ENCODE measurements at places on chromosomes 5 and 9.
A peak's percentile ranks its signal among the peaks of the same experiment; 100 is the strongest.

- DNase-seq, result no peak
Measured at GRCh38 chr5:37355161-37355560, 15.7 kb downstream of the NUP155 start.

GRCh38 chr5:124459984-124460383, 286.5 kb downstream of the ZNF608 start:
- no peak for DNase-seq

- no peak for DNase-seq
Measured at GRCh38 chr5:119341452-119342349, 14.1 kb upstream of the TNFAIP8 start.

GRCh38 chr5:123810253-123810652, 298.3 kb downstream of the CSNK1G3 start:
- DNase-seq, result no peak

DNA sequence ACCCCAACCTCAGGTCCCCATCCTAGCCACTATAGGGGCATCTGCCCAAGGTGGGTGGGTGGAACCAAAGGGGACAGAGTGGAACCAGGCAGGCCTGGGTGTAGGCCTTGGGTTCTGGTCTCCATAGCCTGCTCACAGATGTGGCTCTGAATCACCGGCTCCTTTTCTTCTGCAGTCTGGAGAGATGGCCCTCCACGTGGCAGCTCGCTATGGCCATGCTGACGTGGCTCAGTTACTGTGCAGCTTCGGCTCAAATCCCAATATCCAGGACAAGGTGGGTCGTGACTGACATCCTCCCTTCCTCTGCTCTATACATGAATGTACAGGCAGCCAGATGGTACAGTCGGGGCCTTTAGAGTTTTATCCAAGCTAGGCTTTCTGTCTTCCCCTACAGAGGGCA, 77.3 kb upstream of the CTSL start:
- DNase-seq, result no peak

DNA sequence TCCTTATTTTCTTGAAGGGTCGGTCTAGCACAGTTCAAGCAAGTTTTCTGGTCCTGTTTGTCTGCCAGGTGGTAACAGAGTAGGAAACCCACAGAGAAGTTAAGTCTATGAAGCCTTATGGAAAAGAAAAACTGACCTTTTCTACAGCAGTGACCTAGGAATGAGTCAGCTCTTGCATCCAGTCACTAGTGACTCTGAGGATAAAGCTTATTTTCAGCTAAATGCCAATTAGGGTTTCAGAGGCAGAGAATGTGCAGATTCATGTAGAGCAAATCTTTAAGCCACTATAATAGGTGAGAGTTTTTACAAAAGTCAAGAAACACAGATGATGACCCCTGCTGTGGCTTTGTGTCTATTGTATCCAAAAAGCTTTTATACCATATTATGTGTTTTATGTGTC, 100.7 kb downstream of the CWC27 start:
- DNase-seq, result no peak

- no peak for DNase-seq
Measured at GRCh38 chr5:149228618-149229297, 42.9 kb upstream of the AFAP1L1 start.

- no peak for DNase-seq
Measured at GRCh38 chr5:95821110-95822021, 1.2 kb downstream of the GLRX start.

DNA sequence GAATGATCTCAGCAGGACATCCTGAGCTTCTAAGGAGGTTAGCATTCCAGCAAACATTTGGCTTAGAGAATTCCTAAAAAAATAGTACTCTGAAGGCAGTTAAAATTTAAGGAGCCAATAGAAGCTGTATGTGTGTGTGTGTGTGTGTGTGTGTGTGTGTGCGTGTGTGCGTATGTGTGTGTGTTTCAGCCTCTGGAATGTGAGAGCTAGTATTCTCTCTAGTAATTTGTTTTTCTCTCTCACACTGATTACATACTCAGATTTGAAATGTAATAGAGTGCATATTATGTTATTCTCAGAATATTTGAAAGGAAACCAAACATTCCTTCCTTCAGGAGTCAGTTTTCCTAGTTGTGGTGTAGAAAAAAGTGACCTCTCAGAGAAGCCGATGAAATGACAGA, 279.6 kb downstream of the TMEM38B start:
- peak; percentile 85 for DNase-seq

- no peak for DNase-seq
Measured at GRCh38 chr9:18591261-18591660, 117.3 kb downstream of the ADAMTSL1 start.

DNA sequence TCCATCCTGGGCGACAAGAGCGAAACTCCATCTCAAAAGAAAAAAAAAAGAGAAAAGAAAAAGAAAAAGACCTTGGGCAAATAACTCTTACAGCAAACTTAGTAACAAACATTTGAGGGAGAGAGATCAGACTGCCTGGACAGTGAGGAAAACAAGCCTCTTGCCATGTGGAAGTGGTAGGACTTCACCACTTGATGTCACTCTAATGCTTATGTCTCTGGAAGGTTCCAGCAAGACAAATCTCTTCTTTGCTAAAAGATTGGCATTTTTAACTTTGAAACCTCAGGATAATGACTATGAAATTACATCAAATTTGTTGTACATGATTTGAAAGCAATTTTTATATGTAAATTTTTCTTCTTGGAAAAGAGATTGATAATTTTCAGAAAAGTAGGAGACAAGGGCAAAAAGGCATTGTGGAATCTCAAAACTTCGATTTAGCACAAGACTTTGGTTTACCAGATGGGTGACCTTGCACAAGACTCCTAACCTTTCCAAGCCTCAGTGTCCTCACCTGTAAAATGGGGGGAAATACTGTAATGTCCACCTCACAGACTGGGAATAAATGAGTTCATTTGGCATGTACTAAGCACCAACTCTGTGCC, 5.4 kb downstream of the ACTL7B start:
- DNase-seq, result no peak

DNA sequence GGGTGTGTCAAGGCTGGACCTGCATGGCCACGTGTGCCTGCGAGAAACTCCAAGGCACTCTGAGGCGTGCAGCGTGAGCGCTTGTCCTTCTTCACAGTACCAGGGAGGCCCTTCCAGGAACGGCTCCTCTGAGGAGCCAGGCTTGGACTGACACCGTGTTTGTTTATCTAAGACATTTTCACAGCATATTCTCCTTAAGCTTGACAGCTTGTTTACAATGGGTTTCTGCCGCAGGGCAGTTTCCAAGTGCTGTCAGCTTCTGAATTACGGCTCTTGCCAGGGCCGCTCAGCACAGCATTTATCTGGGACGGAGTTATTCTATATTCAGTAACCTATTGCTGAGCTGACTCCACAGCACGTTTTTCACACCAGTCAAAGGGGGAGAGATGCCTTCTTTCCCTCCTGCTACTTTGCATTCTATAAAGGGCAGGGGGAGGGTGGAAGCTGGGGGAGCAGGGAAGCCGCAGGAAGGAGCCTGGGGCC, 98.4 kb downstream of the LMNB1 start:
- no peak for DNase-seq

- no peak for DNase-seq
Measured at GRCh38 chr9:127931092-127931881, 710 bp upstream of the PIP5KL1 start.

DNA sequence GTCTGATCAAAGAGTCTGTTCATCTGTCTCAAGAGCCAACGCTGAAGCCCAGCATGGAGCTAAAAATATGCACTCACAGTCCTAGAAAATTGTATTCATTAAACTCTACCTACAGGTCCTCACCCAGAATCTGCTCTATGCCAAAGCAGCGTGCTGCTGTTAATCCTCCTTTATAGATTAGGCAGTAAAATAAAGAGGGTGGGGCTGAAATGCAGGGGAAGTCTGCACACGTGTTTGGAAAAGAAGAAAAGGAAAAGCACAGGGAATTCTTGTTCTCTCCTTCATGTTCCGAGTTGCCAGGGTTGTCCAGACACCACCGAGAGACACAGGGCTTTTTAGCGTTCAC, 121.4 kb upstream of the TMEM161B start:
- DNase-seq, result no peak

GRCh38 chr9:85009251-85009650, 339.7 kb downstream of the NTRK2 start:
- DNase-seq, result no peak

DNA sequence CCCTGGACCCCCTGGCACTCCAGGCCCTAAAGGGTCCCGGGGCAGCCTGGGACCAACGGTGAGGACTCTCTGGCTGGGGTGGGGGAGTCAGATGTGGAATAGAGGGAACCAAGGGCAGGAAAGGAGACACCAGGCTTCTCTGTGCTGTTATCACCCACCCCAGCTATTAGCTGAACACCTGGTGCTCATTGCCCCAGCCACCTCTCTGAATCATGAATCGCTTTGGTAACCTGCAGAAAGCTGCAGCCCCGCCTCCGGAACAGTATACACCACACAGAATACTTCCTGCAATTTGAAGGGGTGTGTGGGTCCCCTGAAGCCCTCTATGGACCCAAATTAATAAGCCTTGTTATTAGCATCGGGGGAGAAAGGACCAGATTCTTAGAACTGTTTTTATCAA, 40.4 kb upstream of the ORM1 start:
- no peak for DNase-seq

GRCh38 chr9:70485273-70485858, 70.9 kb upstream of the KLF9 start:
- DNase-seq, result no peak

DNA sequence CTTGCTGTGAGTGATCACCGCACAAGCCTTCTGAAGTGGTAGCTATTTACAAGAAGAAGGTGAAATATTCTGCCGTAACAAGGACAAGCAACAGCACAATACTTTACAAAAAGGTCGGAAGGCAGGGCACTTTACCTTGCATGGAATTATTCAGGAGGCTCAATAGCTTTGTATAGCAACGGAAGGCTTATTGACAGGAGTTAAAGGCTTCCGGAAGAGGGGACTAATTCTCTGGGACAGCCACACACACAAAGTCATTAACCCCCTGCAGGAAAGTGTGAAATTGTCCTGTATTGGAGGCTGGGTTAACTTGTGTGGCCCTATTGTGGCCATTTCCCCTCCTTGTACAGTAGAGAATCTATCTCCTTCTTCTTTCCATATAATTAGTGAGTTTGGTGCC, 199.3 kb upstream of the SEMA6A start:
- DNase-seq, result no peak

DNA sequence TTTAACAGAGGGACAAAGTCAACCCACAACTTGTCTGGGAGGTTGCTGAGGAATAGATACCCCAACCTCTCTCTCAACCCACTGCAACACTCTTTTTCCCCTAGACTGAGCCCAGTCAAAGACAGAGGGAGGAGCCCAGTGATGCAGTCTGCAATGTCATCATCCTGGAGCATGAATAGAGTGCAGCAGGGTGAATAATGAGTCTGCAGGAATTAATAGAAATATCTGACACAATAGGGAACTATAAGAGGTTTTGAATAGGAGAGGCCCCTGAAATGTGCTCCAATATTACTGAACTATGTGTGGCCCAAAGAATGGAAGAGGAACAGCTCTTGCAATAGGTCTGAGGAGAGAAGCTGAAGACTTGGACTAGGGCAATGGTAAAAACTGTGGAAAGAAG, 59.1 kb downstream of the PDCD1LG2 start:
- DNase-seq, result no peak

DNA sequence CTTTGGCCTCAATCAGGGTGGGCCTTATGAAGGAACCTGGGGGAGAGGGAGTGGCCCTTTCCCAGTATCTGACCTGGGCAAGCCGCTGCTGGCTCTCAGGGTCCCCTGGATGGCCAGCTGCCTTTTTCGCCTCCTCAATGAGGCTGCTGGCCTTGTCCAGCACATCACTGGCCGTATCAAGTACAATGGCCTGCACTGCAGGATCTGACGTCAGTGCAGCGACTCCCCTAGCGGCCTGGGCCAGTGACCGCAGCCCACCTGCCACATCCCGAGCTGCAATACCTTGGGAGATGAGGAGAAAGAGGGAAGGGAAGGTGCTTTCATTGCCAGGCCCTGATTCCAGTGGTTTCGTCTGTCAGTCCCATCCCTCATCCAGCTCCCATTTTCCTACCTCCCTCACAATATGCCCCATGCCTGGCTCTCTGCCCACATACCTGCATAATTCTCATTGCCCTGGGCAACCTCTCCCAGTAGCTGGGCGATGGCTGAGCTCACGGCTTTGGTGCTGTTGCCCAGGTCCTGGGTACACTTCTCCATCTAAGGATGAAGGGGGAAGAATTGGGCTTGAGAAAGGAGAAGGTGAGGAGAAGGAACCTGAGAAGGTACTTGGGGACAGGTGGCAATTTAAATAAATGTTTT, 19.1 kb downstream of the TLN1 start:
- DNase-seq, result no peak

- DNase-seq, result peak; percentile 85
Measured at GRCh38 chr9:129726322-129727160, 26.3 kb downstream of the PTGES start.

DNA sequence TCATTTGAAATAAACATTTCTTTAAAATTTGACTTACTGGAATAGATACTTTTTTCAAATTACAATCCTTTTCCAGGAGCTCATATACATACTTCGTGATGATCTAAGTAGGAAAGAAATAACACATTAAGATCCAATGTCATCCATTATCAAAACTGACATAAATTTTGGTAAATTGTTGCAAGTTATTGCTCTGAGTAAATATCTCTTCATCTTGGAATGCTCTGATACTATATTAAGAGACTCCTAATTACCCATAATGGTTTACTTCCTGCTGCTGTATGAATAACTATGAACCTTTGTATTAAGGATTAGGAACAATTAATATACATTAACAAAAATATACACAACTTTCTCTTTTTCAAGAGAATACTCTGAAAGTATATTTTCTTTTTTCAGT, 223.0 kb upstream of the POU5F2 start:
- DNase-seq, result no peak

DNA sequence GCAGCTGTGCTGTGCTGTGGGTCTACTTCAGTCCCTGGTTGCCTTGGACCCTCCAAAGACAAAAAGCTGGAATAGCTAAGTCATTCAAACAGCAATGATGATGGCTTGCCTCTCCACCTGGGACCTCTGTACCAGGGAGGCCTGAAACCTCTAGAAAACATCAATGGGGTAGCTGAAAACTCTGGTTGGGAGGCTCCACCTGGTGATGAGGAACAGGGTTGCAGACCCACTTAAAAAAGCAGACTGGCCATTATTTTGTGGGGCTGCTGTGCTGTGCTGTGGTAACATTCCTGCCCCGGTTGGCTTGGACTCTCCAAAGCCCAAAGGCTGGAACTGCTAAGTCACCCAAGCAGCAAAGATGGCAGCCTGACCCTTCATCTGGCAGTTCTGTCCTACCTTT, 839.3 kb upstream of the ARRDC3 start:
- DNase-seq, result no peak
